AG09319 (cell line): ENCODE measurements at places on chromosomes 12 and 14.

GRCh38 chr14:72634691-72635616 lies 258.9 kb downstream of the DPF3 start:
- no peak for DNase-seq

- no peak for DNase-seq
Measured at GRCh38 chr12:89225401-89225800, 126.9 kb downstream of the DUSP6 start.

- no peak for DNase-seq
Measured at GRCh38 chr12:41212625-41213024, 24.5 kb downstream of the PDZRN4 start.

DNA sequence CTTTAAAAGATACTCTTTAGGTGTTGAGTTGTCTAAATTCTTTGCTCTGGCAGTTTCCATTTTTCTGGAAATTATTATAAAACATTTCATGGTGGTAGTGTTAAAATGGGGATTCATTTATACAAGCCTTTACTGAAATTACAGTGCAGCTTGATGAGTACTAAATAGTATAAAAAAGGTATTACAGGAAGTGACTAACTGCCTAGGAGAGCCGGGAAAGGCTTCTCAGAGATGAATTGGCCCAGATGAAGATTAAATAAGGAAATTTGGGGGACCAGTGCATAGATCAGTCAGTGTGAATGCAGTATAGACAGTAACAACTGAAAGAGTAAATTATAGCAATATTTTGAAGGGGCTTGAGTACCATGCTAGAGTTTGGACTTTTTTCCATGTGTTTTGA lies 7.5 kb downstream of the PSMA6 start:
- no peak for DNase-seq

DNA sequence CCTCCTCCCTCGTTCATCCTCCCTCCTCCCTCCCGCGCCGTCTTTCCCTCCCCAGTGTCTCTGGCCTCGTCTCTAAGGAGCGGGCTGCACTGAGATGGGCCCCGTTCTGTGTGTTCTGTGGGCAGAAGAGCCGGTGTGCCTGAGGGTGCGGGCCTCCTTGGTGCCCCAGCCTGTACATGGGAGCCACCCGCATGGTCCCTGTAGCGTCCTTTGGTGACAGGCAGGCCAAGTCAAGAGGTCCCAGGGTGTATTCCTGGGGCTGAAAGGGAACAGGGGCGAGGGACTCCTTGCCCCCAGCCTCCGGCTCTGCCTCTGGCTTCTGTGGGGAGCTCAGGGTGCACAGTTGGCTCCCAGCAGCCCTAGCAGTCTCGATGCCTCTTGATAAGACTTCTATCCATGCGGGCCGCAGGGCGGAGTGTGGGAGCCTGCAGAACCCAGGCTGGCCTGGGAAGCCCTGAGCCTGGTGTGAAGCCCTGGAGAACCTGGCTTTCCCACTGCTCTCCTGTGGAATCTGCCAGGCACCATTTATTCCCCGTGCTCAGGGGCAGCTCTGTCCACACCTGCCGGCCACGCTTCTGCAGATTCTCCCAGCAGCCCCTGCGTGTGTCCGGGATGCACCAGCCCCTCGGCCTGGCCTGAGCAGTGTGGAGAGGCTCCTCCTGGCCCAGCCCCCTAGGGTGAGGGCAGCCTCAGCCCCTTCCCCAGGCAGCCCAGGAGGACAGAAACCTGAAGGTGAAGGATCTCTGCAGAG lies 181.3 kb downstream of the KIF26A start:
- no peak for DNase-seq

DNA sequence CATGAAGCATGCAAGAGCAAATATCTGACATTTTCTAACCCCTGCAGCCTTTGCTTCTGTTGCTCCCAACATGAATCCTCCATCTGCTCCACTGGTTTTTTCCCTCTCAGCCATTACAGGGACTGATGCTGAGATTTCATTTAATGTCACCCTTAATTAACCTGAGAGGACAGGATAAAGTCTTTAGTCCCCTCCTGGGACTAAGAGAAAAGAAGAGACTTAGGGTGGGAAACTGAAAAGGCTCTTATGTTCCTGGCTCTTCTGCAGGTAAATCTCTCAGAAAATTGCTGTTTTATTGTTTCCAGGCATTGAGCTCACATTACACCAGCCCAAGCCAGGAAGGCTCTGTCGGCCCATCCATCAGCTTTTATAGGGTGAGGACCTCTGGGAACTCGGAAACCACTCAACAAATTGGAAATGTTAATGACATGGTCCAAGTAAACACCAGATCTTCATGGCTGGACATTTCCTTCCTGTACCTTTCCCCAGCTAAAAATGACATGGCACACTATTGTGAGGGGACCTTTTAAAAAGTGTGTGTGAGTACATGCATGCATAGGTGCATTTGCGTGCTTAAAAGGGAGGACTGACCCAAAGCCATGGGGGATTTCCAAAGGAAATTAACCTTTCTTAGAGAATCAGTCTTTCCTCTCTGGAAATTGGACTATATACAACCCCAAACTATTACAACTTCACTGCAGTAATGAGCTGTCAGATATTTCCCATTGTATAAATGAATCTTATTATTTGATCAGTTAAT lies 408.1 kb upstream of the TMTC1 start:
- DNase-seq = no peak

GRCh38 chr12:53380794-53381730 lies 1.1 kb downstream of the SP1 start:
- no peak for DNase-seq

DNA sequence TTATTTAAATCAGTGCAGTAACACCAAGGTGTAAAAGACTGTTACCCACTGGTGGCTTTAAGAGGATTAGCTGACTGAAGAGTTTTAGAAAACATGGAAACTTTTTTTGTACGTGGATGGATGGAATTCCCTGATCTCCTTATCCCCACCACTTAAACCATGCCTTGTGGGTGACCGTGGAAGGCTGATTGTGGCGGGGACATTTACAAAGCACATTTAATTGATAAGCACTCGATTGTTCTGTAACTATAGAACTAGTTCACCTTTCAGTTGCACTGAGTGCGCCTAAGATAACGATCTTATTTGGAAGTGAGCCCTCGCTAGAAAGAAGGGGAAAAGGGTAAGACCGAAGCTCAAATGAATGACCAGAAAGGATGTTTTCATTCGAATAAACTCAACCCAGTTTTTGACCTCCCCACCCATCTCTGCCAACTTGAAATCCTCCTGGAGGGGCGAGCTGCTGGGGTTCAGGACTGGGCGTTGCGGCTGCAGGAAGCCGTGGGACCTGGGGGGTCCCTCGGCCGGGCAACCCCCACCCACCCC lies 688 bp upstream of the RASSF3 start:
- DNase-seq = no peak

DNA sequence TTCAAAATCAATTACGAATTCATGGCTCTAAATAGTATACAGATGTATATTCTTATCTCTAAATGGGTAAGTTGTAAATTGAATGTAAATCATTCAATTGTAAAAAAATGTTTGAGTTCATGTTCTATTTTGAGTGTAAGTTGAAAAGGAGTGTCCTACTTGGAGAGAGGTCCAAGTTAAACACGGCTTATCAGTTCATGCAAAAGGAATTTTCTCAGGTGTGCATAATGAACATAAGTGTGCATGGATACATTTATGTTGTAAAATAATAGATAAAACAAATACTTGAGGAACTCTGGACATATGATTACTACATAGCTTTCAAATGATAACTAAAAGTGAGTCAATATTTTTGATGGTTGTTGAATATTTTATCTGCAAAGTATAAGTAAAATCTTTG lies 79.5 kb downstream of the PPFIA2 start:
- DNase-seq = no peak

- DNase-seq = no peak
Measured at GRCh38 chr12:84131076-84131475, 781.5 kb downstream of the SLC6A15 start.

DNA sequence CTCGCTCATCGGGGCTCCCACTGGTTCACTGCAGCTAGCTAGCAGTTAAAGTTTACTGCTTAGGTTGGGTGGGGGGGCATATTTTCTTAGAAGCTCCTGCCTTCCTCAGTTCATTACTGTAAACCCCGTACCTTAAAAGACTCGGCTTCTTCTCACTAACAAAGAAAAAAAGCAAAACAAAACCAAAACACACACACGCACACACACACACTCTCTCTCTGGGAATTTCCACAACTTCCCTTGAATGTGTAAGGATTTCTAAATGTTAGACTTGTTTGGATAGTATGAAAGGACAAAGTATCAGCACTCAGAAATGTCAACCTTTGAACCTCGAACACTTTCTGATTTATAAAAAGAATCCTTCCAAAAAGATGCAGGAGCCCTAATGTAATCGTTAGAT lies 927 bp downstream of the PTHLH start:
- DNase-seq = no peak

GRCh38 chr12:32755051-32755653 lies 545 bp downstream of the YARS2 start:
- no peak for DNase-seq

- no peak for DNase-seq
Measured at GRCh38 chr12:41802803-41803202, 341.9 kb downstream of the GXYLT1 start.

GRCh38 chr14:92499234-92499633 lies 14.3 kb upstream of the RIN3 start:
- no peak for DNase-seq

DNA sequence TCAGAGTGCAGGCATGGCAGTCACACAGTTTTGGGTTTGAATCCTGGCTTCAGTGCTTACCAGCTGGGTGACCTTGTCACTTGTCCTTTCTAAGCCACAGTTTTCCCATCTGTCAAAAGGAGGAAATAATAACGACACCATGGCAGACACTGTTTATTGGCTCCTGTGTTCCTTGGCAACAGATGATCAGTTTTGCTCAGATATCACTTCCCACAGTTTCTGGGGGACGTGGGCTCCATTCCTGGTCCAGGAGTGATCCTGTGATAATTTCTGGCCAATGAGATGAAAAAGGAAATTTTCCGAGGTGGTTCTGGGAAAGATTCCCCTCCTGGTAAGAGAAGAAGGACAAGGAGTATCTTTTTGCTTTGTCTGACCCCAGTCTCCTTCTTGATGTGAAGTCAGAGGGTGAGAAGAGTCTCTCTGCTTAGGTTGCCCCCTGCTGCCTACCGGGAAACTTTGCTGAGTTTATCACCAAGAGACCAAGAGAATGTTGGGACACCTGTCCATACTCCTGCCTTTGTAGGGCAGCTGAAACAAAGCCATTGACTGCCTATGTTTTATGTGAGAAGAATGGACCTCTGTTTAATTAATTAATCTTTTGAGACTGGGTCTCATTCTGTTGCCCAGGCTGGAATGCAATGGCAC lies 178.9 kb upstream of the NRXN3 start:
- no peak for DNase-seq

- DNase-seq = no peak
Measured at GRCh38 chr14:23929136-23929535, 24.4 kb upstream of the DHRS4 start.

DNA sequence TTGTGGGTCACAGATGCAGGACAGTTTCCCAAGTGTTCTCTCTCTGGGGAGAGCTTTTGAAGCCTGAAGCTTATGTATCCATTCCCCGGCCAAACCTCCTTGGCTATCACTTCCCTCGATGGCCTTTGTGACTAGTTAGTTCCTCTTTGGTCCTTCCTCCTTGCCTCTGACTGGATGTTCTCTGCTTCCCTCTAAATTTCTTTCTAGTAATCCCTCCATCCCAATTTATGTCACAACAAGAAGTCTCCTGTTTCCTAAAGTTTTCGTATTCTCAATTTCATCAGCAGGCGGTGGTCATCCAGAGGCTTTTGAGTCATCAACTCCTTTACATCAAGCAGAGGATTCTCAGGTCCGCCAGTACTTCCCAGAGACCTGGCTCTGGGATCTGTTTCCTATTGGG lies 27.5 kb downstream of the A2ML1 start:
- DNase-seq = no peak

GRCh38 chr12:93776581-93777018 lies 99.4 kb downstream of the CRADD start:
- peak; percentile 79 for DNase-seq

DNA sequence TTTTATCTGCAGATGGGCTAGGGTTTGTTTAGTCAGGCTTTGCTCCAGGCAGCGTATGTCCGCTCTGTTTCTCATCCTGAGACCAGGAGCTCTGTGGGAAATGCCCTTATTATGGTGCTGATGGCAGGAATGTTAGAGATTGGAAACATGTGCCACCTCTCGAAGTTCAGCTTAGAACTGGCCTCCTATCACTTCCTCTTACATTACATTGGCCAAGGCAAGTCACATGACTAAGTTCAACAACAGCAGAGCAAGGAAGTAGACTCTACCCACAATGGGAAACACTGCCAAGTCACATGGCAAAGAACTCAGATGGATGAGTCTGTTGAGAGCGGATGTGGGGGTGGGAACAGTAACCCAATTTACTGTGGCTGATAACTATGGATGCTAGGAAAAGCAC lies 161.9 kb upstream of the WSCD2 start:
- no peak for DNase-seq

GRCh38 chr12:67469666-67470065 lies 178.9 kb upstream of the DYRK2 start:
- no peak for DNase-seq

GRCh38 chr12:119423285-119423684 lies 88.8 kb downstream of the CCDC60 start:
- DNase-seq = no peak

GRCh38 chr12:32494656-32495055 lies 95.3 kb downstream of the FGD4 start:
- DNase-seq = no peak

- DNase-seq = no peak
Measured at GRCh38 chr12:42812871-42813270, 223.3 kb upstream of the PRICKLE1 start.

GRCh38 chr14:70700955-70701585 lies 59.4 kb downstream of the TTC9 start:
- DNase-seq = no peak

DNA sequence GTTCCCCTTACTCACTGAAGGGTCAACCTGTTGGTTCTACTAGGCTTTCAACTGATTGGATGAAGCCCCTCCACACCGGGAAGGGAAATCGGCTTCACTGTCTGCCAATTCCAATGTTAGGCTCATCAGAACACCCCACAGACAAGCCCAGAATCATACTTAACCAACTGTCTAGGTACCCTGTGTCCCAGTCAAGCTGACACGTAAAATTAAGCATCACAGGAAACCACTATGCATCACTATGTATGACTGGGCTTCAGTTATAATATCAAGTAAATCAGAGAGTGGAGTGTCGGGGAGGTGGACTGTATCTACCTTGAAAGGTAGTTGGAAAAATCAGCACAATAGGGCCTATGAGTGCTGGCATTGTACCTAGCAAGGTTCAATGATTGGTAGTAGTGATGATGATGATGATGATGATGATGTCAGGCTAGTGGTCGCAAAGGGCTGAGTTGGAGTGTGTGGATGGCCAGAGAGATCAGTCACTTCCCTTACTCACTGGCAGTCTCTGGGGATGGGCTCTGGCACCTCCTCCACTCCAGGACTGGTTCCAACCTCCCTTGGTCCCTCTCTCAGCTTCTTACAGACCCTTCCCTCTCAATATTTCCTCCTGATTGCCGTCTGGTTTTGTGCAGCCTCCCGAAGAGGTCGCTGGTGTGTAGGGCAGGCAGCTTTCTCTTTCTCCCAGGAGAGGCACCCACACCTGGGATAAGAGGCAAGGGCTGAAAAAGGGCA lies 3.3 kb upstream of the ATG101 start:
- DNase-seq = no peak
